ENCODE measurements at places on chromosomes 6 and 20. TPM values are rescaled to one million over a fixed set of nuclear protein-coding genes. Genes with fewer than 3 reads are reported as not detected.

Gene SNTA1
- 28.5 TPM for total RNA-seq

Gene TXLNB
- total RNA-seq, result 1.9 TPM

Gene TBX18
- total RNA-seq, result 8.2 TPM

Gene PPP1R3G
- 3.8 TPM for total RNA-seq

Gene PACRG
- total RNA-seq, result 0.16 TPM

Gene TREML1
- not detected for total RNA-seq

Gene BMP2
- 2.2 TPM for total RNA-seq

Gene C20orf141
- not detected for total RNA-seq

Gene TNF
- total RNA-seq, result not detected

Gene APOBEC2
- not detected for total RNA-seq

Gene COL9A1
- not detected for total RNA-seq

Gene MYCT1
- total RNA-seq, result not detected

Gene MUCL3
- not detected for total RNA-seq

Gene FAM209B
- total RNA-seq, result not detected

Gene EPPIN
- total RNA-seq, result not detected

Gene PPP1R16B
- total RNA-seq, result under 0.01 TPM

Gene SLC35F1
- under 0.01 TPM for total RNA-seq

Gene CHRNA4
- not detected for total RNA-seq

Gene LTB
- total RNA-seq, result not detected

Gene TSBP1
- not detected for total RNA-seq

Gene CFAP206
- 0.34 TPM for total RNA-seq

Gene ULBP2
- total RNA-seq, result 1.9 TPM

Gene DOK5
- 26.8 TPM for total RNA-seq

Gene KCNG1
- total RNA-seq, result 5.5 TPM

Gene PERP
- 29.8 TPM for total RNA-seq

Gene RFX6
- total RNA-seq, result not detected

Gene TRIM31
- not detected for total RNA-seq

Gene LIN28B
- not detected for total RNA-seq

Gene KCNK16
- total RNA-seq, result not detected

Gene LST1
- total RNA-seq, result 0.09 TPM

Gene KIFC1
- 2.7 TPM for total RNA-seq

Gene FOXA2
- 0.09 TPM for total RNA-seq

Gene TFAP2D
- total RNA-seq, result not detected

Gene CPXM1
- 1.0 TPM for total RNA-seq

Gene CST5
- not detected for total RNA-seq

Gene FRK
- 1.7 TPM for total RNA-seq

Gene NNAT
- 0.26 TPM for total RNA-seq

Gene IRAK1BP1
- 3.3 TPM for total RNA-seq

Gene RSPO3
- 0.77 TPM for total RNA-seq

Gene GSTA1
- not detected for total RNA-seq

Gene SLC22A2
- not detected for total RNA-seq

Data from bronchial smooth muscle cell (primary cell).